Activated naive CD4-positive, alpha-beta T cell treated with anti-CD3 and anti-CD28 coated beads for 36 hours (primary cell): ENCODE measurements at places on chromosomes 12 and 14.

DNA sequence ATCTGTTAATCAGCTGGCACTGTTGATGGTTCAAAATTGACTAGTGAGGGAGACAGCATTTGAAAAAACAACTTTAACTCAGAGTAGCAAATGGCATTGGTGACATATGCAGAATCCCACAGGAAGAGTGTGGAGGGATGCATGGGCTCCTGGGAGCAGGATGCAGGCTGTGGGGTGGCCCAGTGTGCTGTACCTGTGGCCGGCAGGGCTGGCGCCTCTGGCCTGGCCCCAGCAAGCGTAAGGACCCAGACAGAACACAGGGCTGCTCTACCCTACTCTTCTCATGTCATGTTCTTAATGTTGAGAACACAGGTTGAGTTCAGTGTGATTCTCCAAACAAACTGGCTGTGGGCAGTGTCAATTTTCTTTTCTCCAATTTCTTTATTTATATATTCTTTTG lies 33.4 kb downstream of the DDX51 start:
- no peak overlapping the region for H3K4me3 ChIP-seq
- no peak overlapping the region for H3K27ac ChIP-seq
- H3K36me3 ChIP-seq = peaks cover 17% of the 10 kb centered on the region
- DNase-seq = no peak

DNA sequence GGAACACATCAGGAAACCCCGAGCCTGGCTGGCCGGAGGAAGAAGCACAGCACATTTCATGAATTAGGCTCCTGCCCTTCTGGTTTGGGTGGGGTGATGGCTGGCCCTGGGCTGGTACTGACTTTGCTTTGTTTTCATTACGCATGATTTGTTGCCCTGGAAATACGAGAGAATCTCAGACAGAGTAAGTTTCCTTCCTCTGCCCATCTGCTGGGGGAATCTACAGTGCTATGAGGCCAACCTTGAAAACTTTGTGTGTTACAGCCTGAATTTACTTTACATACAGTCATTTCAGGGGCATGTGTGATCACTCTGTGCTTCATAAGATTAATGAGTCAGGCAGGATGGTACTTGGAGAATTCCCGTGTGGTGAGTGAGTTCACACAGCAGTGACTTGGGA lies 20.5 kb upstream of the SLC5A8 start:
- H3K27me3 ChIP-seq = peaks cover 8% of the 10 kb centered on the region
- H3K36me3 ChIP-seq = no peaks in the 10 kb centered on the region
- no peak overlapping the region for H3K4me3 ChIP-seq
- no peak for DNase-seq

GRCh38 chr14:80605536-80605935 lies 336.0 kb downstream of the CEP128 start:
- no peak overlapping the region for H3K27ac ChIP-seq
- DNase-seq = no peak
- no peaks in the 10 kb centered on the region for H3K27me3 ChIP-seq
- no peaks in the 10 kb centered on the region for H3K4me1 ChIP-seq
- no peak overlapping the region for H3K4me3 ChIP-seq

DNA sequence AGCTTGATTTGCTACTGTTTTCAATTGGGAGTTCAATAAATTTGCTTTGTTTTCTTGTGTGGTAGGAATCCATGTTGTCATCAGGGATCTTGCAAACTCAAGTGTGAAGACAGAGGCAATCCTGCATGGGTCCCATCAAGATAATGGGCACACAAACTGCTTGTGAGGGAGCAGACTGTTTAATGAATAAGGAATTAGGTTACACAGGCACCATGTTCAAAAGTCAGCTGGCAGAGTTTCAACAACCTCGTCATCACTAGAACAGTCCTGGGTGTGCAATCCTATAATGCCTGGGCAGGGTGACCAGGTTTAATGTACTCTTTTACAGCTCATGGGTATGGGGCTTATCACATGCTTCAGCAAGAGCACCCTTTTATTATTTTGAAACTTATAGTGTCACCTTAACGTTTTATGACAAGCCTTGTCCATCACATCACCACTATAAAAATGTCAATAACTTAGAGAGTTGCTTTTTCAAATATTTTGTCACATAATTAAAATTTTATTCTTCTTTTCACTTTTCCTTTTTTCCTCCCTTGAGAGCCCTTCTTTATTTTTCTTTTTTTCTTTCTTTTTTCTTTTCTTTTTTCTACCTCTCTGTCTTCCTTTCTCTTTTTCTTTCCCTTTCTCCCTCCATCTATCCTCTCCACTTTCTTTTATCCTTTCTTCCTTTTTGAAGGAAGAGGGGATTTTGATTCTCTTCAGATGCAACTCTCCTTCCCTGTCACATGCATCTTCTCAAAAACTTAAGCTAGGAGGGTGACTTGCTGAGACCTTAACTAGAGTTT lies 252.2 kb upstream of the ATP2B1 start:
- peaks cover 14% of the 10 kb centered on the region for H3K4me1 ChIP-seq
- H3K27me3 ChIP-seq = no peaks in the 10 kb centered on the region
- DNase-seq = no peak
- no peak overlapping the region for H3K27ac ChIP-seq
- H3K4me3 ChIP-seq = no peak overlapping the region
